GOT3 (cell line): ENCODE measurements at places on chromosomes 3 and 15.

- no peak for DNase-seq
Observed at GRCh38 chr3:41138601-41139000, 60.7 kb upstream of the CTNNB1 start.

DNA sequence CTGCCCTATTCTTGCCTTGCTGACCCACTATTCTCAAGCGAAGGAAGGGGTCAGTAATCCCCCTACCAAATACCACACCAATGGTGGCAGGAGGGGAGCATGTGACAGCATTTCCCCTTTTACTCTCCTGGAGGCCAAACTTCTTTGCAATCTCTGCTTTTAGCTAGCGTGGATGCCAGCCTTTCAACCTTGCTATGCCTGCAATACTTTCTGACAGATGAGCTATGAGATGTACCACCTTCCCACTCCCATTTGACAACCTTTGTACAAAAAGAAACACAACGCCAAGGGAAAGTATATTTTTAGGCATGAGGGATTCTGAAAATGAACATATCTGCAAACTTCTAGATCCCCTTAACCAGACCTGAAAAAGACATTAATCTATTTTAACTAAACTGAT lies 302.1 kb downstream of the FHIT start:
- no peak for DNase-seq

DNA sequence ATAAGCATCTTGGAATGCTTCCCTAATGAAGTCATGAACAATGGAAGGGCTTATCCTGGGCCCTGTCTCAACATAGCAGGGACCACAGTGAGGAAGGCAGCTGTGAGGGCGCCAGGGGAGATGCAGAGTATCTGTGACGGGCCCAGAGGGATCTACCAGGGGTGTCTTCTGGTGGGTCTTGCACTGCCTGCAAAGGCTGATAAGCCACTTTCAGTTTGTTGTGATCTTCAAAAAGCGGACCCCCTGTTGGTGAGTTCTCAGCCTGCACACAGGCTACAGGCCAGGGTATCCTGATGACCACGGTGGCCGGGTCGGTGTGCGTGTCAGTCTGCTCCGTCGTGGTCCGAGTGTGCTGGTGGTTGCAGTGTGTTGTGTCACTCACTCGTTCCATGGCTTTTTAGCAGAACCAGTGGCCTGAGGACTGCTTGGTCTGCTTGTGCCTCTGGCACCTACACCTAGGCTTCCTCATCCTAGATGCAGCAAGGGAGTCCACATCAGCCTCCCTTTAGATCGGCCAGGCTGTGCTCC lies 46.8 kb downstream of the CHDH start:
- DNase-seq: no peak

GRCh38 chr15:71043373-71043772 lies 71.9 kb upstream of the THSD4 start:
- DNase-seq: no peak

- no peak for DNase-seq
Observed at GRCh38 chr3:124928333-124929202, 6.0 kb downstream of the MUC13 start.

- DNase-seq: no peak
Observed at GRCh38 chr3:66463054-66463631, 37.7 kb downstream of the LRIG1 start.

DNA sequence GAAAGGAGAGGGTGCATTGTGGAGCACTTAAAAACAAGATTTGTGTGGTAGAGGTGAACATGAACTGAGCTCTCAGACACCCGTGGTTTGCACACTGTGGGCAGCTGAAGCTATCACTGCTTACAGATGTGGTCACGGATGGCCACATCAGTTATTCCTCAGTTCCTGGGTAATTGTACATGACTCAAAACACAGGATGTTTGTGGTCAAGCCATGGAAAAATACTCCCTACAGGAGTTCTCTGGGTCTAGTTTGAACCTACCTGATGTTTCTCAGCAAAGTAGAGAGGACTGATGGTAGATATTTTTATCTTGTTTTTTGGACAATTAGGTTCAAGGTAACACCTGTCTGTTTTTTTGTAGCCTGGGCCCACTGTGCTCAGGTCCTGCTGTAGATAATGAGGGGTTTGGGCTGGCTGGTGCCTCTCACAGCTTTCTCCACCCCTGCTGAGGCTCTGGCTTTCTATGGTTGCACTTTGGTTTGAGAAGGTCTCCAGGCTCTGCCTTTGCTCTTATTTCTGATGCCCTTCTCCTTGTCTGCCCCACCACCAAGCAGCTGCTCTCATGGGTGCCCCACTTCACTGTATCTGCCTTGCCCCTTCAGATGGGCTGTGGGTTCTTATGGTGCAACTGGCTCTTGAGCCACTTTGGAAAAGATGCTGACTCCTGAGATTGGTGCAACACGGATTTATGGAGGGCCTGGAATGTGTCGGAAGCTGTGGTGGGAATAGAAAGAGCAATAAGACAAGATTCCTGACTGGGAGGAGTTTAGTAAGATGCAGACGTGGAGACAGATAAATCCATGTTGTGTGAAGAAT lies 40.1 kb downstream of the CDCP1 start:
- no peak for DNase-seq

DNA sequence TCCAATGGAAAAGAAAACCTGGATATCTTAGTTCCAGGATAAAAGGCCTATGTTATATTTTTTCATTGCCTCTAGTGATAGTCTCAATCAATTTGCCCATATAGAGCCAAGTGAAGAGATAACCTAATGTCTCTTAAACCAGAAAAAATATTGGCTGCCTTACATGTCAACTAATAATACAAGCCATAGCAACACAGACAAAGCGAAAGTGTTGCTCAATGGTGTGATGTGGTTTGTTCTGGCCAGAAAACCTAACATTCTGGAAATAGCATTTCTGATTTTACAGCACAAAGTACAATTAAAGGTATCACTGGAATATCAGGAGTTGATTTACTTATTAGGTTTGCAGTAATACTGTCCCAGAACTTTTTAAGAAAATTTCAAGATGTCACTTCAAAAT lies 101.5 kb downstream of the ATP8B4 start:
- no peak for DNase-seq

GRCh38 chr15:49877873-49878521 lies 241.0 kb downstream of the ATP8B4 start:
- no peak for DNase-seq
